ENCODE measurements at places on chromosomes 16 and 17.
A peak's percentile ranks its signal among the peaks of the same experiment; 100 is the strongest.

- DNase-seq, result no peak
Observed at GRCh38 chr17:83103200-83103942, 24.0 kb downstream of the METRNL start.

DNA sequence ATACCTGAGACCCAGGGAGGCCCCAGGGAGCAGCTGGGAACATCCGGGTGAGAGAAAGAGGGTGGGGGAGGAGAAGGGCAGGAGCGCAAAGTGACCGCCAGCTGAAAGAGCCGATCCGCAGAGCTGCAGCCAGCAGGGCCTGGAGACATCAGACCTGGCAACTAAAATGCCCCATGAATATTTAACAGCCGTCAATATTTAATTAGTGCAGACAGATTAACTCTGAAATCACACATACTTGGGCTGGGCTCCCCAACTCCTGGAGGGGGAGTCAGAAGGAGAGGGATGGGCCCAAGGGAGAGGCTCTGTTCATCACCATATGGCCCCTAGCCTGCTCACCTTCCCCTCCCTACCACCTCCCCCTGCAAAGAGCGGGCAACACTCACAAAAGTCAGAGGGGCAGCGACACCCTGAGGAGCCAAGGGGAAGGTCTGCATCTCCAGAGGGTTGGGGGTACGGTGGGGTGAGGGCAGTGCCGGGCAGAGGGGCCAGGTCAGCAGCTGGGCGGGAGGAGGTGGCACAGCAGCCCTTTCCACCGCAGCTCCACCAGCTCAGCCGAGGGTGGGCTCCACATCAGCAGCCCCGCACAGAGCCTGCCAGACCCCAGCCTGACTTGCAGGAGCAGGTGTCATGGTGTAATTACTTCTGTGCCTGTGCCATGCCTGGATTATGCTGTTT lies 61.9 kb upstream of the CCL1 start:
- DNase-seq, result no peak

GRCh38 chr16:19294156-19294649 lies 8.7 kb downstream of the CLEC19A start:
- no peak for DNase-seq

GRCh38 chr16:31082368-31083045 lies 6.2 kb downstream of the PRSS53 start:
- no peak for DNase-seq

GRCh38 chr17:41771389-41772206 lies 14.9 kb downstream of the JUP start:
- DNase-seq, result no peak

GRCh38 chr16:89422905-89423630 lies 67.3 kb downstream of the ANKRD11 start:
- peak; percentile 80 for DNase-seq

DNA sequence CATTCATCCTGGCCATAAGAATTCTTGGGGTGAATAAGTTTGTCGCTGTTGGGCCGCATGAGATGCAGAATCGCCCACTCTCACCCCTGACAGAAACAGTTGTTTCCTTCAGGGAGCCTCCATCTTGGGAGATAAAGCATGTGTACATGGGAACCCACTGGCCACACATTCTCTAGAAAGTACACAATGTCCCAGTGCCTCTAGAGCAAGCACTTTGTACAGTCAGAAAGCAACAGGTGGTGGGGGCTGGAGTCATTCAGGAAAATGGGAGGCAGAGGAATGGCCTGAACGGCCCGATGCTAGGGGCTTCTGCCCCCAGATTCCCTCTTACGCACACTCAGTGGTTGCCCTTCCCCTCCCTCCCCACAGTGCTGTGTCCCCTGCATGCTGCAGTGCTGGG lies 16.1 kb downstream of the ACE start:
- DNase-seq, result no peak

DNA sequence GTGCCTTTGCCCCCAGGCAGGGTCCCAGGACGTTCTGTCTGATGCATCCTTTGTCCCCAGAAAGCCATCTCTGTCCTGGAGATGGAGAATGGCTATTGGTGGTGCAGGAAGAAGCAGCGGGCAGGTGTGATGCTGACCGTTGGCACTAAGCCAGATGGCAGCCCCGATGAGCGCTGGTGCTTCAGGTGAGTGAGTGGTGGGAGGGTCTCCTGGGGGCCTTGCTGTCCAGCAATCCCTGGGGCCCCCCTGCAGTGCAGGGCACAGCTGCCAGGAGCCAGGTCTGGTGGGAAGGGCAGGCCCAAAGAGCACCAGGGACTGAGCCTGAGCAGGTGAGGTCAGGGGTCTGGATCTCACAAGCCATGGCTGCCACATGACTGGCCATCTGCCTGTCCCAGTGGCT lies 18.1 kb downstream of the TRPV2 start:
- no peak for DNase-seq

- peak; percentile 34 for DNase-seq
Observed at GRCh38 chr16:66935314-66936011, at the start of gene CES2. Gene CES2 (plus strand): TSS chr16:66935516. CDS start chr16:66935636, 120 bp downstream.

DNA sequence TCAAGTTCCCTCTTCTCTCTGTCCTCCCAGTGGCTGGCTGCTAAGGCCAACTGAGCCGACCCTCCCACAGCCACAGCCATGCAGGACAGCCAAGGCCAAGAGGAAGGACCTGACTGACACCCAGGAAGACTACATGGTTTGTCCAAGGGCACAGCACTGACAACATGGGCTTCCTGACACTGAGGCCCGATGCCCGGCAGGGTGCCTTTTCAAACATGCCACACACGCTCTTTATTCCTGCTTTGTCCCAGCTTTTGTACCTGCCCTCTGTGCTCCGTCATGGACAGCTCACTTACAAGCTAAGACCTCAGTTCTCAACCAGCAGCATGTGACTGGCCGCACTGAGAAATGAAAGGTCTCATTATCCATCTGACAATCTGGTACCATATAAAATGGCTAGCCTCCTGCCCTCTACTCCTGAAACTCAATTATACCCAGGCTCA lies 45.8 kb downstream of the TEX2 start:
- no peak for DNase-seq

DNA sequence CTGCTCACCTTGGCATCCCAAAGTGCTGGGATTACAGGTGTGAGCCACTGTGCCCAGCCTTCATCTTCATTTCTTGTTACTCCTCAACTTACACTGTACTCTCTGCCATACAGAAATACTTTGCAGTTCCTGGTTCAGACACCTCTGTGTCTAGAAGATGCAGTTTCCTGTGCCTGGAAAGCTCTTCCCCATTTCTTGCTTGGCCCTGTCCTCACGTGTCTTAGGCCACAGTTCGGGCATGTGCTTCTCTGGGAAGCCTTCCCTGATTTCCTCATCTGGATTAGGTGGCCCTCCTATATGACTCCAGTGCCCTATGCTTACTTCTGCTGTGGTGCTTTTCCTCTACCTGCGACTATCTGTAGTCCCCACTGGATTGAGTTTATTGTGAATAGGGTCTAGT lies 26.5 kb upstream of the CDR2 start:
- no peak for DNase-seq

DNA sequence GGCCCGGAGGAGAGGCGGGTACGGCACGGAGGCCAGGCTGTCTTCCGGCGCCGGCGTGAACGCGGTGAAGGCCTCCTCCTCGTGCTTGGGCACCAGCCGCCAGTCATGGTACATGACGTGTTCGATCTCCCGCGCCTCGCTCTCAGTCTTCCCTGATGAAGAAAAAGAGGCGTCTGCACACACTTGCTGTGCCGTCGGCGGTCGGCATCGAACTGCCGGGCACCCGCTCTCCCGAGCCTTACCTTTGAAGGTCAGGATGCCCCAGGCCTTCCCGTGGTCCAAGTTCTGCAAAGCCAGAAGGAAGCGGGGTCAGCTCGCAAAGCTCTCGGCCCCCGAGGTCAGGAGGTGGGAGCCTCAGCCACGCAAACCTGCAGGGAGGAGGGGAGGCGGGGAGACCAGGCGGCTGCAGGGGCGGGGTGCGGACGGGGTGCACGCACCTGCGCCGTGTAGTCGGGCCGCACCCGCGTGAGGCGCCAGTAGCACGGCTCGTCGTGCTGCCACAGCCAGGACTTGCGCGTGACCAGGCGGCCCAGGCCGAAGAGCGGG lies at the start of gene EME2:
Gene EME2 (plus strand): TSS at position 449 of the 546 bp plus-strand sequence. CDS start 418 bp downstream, outside the sequence.
- no peak for DNase-seq

GRCh38 chr17:31155208-31155810 lies 60.5 kb downstream of the NF1 start:
- peak; percentile 55 for DNase-seq

DNA sequence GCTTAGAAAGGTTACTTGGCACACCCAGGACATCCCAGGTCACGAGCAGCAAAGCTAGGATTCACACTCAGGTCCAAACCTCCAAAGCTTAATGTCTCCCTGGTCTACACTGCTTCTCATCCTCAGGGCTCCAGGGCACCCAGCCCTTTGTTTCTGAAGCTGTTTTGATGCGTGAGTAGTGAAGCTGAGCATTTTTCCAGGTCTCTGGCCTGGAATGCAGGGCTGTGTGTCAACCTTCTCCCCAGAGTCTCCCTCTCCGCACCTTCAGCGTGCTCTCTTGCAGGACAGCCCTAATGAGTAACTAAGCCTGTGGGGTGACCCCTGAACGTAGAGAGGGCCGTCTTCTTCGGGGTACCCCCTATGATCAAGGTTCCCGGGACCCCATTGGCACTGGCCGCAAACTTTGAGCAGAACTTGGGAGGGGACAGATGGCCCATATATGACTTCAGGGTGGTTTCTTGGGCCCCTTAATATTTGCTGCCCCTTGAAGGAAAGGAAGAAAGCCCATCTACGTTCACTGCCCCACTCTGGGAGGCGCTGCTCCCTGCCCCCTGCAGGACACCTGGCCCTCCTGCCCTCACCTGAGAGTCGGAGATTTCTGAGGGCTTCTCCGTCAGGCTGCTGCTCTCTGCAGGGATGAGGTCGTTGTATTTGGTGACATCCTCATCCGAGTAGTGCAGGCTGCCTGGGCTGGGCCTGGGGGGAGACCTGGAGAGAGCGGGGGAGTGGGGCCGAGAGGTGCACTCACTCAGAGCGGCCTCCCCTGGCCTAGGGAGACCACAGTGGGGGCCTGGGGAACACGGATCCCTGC lies 36.4 kb upstream of the CDC42EP4 start:
- no peak for DNase-seq

DNA sequence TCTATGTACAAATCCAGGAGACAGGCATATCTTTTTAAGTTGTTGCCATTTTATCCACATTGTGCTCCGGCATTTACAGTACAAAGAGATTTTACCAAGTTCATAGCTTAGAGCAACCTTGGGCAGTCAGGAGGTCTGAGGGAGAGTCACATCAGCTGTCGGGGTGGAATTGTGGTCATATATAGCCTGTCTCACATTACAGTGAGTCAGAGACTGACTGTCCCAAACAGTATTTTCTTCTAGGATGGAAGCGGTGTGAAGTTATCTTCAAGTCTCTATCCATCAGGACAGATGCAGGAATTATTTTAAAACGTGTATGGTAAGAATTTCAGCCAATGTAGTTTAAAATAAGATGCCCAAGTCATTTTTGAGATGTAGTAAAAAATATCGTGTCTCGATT lies 53.0 kb downstream of the GPRC5B start:
- peak; percentile 82 for DNase-seq

GRCh38 chr17:47162013-47162622 lies 27.0 kb downstream of the CDC27 start:
- DNase-seq, result no peak

All from astrocyte of the spinal cord (primary cell).